Stimulated activated CD8-positive, alpha-beta memory T cell treated with anti-CD3 and anti-CD28 coated beads, Interleukin-4, amount 100 ng/mL, for 1 hour (primary cell): ENCODE measurements at places on chromosomes 1 and 21.
A peak's percentile ranks its signal among the peaks of the same experiment; 100 is the strongest.

DNA sequence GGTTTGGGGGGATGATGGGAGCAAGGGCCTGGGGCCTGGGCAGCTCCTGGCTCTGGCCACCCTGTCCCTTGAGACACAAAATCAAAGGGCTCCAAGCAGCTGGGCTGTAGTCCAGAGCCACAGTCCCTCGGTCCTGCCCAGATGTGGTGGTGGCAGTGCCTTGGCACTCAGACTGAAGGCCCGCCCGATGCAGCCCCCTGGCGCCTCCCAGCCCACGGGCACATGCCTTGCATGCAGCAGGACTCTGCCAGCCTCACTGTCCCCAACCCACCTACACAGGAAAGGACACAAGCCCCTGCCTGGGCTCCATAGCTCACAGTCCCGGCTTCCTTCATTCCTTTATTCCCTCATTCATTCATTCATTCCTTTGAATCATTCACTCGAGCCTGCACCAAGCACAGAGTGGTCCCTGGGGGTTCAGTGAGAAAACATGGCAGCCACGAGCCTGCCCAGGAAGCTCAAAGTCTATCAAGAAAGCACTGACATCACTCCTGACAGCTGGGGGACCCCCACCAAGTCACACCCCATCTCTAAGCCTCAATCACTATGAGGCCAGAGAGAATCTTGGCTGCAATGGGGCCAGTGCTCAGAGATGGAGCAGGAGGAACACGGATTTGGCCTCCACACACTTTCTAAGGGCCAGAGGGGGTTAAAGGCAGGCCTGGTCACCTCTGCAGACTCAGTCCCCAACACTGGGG is 5.8 kb downstream of the SDC3 start:
- DNase-seq: no peak

- no peak for DNase-seq
These were observed 88.5 kb downstream of the BEND5 start for GRCh38 chr1:48688102-48688760.

GRCh38 chr1:61076728-61077675 is 5.4 kb upstream of the NFIA start:
- peak; percentile 66 for DNase-seq

- no peak for DNase-seq
These were observed 31.7 kb downstream of the OR13G1 start for GRCh38 chr1:247647864-247648263.

GRCh38 chr1:162081316-162081715 is 11.8 kb downstream of the NOS1AP start:
- DNase-seq: no peak

DNA sequence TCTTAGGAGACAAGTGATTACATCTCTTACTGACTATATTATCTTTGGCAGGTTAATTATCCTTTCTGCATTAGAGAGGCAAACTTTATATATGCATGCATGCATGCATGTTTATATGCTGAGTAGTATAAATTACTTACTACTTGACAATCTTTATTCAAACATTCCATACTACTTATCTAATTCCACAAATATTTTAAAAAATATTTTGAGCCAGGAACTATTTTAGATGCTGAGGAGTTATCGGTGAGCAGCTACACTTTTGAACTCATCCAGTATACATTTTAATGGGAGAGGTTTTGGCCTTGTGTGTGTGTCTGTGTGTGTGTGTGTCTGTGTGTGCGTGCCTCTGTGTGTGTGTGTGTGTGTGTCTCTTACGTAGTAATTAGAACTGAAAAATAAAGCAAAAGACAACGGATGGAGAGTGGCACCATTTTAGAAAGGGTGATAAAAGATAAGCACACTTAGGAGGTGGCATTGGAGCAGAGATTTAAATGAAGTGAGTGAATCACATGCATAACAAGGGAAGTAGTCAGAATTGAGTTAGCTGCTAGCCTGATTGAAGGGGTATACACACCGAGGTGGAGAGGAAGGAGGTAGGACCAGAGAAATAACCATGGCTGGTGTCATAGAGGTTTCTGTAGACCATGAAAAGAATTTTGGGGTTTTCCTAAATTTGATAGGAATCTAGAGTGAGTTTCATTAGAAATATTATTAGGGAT is 1488.4 kb downstream of the MRPL39 start:
- no peak for DNase-seq

GRCh38 chr1:160092366-160093068 is 5.9 kb downstream of the IGSF8 start:
- DNase-seq: no peak

DNA sequence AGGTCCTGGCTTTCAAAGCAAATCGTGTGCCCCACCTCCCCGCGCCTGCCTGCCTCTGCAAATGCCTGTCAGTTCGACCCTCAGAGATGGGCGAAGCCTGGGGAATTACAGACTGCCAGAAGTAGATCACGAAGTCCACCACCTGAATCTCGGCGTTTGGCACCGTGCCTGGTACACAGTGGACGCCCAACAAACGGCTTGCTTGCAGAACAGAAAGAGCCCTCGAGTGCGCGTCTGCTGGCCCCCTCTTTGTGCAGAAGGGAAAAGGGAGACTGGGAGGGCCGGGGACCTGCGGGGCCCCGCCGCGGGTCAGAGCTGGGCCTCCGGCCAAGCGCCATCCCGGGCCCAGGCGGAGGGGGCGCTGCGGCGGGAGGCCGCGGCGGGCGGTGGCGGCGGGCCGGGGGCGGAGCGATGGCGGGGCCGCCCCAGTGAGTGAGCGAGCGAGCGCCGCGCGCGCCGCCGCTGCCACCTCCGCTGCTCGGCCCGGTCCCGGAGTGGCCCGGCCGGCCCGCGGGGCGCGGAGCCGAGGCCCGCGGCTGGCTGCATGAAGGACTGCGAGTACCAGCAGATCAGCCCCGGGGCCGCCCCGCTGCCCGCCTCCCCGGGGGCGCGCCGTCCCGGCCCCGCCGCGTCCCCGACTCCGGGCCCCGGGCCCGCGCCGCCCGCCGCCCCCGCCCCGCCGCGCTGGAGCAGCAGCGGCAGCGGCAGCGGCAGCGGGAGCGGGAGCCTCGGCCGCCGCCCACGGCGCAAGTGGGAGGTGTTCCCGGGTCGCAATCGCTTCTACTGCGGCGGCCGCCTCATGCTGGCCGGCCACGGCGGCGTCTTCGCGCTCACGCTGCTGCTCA is at the start of gene ZDHHC18:
Gene ZDHHC18 (plus strand): TSS at position 428 of the 845 bp plus-strand sequence. CDS start 117 bp downstream, at position 545.
- DNase-seq: peak; percentile 36

DNA sequence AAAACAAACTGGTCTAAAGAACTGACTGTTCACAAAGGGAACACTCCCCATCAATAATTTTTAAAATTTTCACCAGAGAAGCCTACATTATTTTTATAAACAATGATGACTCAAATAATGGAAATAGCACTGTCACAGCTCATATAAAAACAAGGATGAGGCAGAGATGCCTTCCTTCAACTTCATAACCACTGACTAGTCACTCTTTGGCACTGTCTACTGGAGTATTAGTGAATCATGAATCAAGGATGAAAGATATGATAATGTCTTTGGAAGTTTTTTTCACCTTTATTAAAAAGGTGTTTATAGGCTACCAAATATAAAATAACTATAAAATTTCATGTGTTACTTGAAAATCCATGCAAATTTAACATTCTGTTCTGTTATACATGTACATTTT is 316.9 kb downstream of the VAV3 start:
- DNase-seq: no peak

GRCh38 chr1:9481048-9481447 is 58.2 kb upstream of the SLC25A33 start:
- DNase-seq: no peak

GRCh38 chr1:164613176-164613575 is 54.2 kb downstream of the PBX1 start:
- no peak for DNase-seq

- no peak for DNase-seq
These were observed 163.6 kb downstream of the CAMTA1 start for GRCh38 chr1:6948861-6949260.

- no peak for DNase-seq
These were observed 87.7 kb upstream of the GADD45A start for GRCh38 chr1:67597336-67597735.

DNA sequence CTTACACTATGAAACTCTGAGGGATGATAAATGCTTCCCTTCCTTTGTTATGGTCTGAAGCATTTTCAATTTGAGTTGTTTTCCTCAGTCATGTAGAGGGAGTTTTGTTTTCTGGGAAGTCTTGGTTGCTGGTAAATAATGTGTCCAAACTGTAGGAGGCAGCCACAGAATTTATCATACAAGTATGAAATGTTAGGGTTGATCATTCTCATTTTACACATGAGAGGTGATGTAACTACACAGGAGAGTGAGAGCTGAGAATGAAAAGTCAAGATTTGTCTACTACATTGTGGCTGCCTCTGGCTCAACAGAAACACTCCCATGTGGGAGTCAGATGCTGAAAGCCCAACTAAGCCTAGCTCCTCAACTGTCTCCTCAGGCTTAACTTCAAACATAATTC is 182.5 kb upstream of the SGIP1 start:
- no peak for DNase-seq
